ENCODE measurements at places on chromosomes 6 and 20.

DNA sequence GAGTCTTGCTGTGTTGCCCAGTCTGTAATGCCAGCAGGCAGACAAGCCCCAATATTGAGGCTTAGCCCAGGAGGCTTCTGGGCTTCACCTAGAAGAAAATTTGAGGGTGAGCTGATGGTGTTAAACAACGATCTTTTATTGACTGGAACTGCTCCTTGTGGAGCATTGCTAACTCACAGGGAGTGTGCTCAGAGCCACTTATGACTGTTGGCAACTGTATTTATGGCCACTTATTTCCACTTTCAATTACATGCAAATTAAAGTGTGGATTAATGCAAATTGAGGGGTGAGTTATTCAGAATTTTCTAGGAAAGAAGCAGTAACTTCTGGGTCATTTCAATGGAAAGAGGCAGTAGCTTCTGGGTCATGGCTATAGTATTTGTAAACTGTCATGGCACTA is 317.2 kb upstream of the FKBP1C start:
- no peak for DNase-seq

DNA sequence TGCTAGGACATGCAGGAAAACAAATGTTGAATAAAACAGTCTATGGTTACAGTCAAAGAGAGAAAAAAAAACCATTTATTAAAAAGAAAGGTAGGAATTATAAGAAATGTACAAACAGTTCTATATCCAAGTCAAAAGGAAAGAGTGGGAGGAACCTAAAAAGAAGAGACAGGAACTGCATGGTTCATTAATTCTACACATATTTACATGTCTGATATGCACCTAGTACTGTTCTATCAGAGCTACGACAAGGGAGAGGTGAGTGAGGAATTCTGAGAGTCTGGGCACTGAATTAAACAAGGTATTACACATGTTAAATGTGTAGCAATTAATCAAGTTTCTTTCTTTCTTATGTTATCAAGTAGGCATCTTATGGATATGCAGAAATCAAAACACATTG is 41.9 kb downstream of the SYCP2 start:
- DNase-seq, result no peak

GRCh38 chr6:170108456-170108855 is 182.4 kb downstream of the DLL1 start:
- no peak for DNase-seq

- DNase-seq, result no peak
Measured at GRCh38 chr20:53283011-53283410, 310.6 kb downstream of the ZNF217 start.

DNA sequence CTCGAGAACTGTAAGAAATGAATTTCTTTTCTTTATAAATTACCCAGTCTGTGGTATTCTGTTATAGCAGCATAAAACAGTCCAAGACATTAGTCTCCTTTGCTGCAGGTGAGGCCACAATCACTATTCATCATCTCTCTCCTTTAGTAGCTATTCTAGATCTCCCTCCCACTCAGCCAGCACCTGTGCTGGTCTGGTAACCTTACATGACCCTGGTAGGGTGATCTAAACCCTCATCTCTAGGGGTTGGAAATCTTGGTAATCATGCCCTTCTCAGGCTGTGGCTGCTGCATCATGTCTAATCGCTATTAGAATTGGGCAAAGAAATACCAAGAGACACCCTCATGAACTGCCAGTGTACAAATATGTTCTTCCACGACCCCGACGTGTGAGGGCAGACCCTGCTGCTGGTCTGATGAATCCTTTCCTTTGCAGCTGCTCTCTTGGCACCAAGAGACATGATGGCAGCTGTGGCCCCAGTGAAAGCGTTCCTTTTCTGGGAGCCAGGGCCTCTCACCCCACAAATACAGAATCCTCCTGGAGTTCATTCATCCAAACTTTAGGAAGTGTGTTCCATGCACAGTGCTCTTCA is 23.0 kb upstream of the IGF2R start:
- no peak for DNase-seq

DNA sequence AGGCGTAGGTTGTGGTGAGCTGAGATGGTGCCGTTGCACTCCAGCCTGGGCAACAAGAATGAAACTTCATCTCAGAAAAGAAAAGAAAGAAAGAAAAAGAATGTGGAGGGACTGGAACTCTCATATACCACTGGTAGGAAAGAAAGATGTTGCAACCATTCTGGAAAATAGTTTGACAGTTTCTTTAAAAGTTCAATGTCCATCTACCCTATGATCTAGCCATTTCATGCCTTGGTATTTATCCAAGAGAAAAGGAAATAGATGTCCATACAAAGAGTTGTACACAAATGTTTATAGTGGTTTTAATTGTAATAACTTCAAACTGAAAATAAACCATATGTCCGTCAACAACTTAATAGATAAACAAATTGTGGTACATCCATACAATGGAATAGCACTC is 190.1 kb upstream of the ZNF217 start:
- DNase-seq, result no peak

- DNase-seq, result no peak
Measured at GRCh38 chr20:13105864-13106457, 97.2 kb downstream of the SPTLC3 start.

DNA sequence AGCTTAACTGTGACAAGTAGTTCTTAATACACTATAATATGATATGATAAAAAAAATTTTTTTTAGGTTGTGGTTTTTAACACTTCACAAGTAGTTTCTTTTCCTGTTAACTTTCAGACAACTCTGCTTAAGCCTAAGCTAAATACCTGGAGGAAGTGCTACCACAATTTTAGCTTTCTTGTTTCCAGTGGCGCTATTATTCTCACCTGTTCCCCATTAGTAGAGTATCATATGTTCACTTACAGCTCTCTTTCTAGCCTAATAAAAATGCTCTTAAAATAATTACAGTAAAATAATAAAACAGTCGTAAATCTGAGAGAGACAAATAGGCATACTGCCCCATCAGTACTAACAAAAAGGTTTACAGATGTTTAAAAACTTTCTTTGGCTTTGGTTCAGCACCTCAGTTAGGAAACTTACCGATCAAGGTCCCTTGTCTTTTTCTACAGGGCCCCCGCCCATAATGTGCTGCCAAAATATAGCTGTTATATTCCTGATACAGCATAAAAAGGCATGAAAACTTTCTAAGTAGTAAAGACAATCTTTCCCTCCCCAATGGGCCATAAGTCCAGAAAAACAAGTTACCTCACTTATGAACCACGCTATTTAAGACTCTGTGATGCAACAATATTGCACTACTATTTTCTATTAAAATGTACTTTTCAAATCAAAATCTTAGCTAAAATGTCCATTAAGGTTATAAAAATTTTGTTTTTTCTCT is 57.9 kb downstream of the SESN1 start:
- no peak for DNase-seq

DNA sequence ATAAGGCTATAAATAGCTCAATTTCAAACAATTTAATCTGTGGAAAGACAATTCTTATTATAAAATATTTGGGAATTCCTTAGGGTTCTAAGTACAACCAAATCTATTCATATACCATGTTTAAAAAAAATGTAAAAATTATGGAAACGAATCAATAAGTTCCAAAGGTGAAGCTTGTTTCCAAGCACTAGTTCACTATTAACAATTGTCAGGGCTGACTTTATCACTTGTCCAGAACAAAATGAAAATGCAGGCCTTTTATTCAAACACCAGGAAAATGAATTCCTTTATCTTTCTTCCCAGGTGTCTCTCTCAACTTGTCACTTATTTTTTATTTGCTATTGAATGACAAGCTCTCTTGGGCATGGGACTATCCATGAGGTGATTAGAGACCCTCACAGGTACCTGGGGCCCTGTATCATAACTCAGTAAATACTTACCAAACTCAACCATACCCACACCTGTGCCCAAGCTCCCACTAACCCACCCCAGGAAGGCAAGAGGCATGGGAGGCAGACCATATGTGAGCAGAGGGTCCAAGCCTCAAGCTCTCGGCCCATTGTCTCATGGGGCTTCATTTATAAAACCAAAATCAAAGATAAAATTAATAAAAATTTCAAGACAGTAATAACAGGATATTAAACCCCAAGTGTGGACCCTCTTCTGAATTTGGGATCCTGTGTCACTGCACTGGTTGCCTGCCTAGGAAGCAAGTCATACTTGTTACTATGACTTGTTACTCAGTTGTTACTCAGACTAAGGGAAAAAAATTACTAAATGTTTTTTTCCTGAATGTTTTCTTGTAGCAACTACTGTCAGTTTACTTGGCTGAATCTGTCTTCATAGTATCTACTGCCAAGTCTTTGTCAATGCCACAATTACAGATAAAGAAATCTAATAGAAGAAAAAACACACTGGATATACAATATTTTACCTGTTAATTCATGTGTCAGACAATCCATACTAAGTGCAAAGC is 54.7 kb downstream of the PTPRK start:
- no peak for DNase-seq

DNA sequence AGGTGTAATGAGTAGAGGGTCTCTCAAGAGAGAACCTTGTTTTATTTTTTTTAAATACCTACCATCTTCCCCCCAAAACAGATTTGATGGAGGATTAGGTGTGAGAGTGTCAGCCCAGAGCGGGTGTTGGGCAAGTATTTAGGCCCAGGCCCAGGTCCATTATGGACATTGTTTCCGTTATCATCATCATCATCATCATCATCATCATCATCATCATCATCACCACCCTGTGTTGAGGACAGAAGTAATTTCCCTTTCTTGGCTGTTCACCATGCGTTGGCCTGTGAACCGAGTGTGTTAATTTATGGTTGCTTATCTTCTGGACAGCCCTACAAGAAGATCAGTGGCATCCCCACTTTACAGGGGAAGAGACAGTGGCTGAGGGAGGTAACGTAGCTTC is 28.6 kb downstream of the PSMF1 start:
- no peak for DNase-seq

- no peak for DNase-seq
Measured at GRCh38 chr6:24960991-24961475, 25.3 kb upstream of the RIPOR2 start.

GRCh38 chr6:163175301-163175700 is 239.2 kb upstream of the QKI start:
- no peak for DNase-seq

- DNase-seq, result no peak
Measured at GRCh38 chr20:35878113-35878625, 76.1 kb downstream of the SCAND1 start.

DNA sequence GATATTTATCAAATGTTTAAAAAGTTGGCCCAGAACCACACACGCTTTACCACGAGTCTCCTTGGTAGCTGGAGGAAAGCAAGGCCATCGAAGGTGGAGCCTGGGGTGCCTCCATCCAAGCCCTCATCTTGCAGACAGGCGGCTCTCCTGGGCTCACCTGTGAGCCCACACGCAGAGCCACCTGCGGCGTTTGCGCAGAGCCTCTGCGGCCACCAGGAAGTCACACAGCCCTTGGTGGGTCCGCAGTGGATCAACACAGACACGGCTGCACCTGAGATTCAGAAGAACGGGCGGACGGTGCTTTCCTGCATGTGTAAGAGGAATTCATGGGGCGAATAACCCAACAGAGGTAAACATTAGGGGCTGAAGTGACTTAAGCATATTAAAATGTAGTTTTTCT is 24.5 kb upstream of the SMOC2 start:
- no peak for DNase-seq

DNA sequence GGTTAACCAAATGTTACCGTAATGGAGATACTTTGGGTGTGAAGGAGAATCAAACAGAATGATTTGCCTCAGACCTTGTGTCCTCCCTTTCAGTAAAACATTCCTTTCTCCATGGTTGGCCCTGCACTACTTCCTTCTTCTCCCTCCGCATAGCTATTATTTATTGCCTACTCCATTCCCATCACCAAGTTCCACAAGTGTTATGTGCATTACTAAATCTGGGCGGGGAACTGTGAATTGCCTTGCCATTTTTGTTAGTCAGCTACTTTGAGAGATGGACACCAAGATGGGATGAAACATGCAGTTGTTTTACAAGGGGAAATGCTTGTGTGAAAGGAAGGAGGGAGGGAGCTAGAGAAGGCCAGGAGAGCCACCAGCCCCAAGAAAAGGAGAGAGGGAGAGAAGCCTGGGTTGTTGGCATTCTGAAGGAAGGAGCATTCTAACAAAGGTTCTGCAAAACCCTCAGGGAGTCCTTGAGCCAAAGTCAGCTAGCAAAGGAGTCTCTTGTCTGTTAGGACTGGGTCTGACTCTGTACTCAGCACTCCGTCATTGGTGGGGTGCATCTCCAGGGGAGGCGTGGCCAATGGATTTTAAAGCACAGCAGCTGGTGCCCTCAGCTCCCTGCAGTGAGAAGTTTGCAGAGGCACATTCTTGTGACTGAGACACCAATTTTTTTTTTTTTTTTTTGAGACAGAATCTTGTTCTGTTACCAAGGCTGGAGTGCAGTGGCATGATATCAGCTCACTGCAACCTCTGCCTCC is 83.6 kb upstream of the CHD6 start:
- no peak for DNase-seq

GRCh38 chr20:44344723-44345122 is 7.9 kb downstream of the R3HDML start:
- DNase-seq, result no peak

GRCh38 chr6:135372758-135373157 is 124.8 kb downstream of the AHI1 start:
- no peak for DNase-seq

GRCh38 chr6:56849896-56850295 is 105.0 kb upstream of the BEND6 start:
- no peak for DNase-seq

GRCh38 chr6:9428421-9429172 is 986.3 kb downstream of the TFAP2A start:
- no peak for DNase-seq

- no peak for DNase-seq
Measured at GRCh38 chr6:88493717-88494116, 327.6 kb upstream of the CNR1 start.

- no peak for DNase-seq
Measured at GRCh38 chr6:140372064-140372463, 997.6 kb upstream of the CITED2 start.

DNA sequence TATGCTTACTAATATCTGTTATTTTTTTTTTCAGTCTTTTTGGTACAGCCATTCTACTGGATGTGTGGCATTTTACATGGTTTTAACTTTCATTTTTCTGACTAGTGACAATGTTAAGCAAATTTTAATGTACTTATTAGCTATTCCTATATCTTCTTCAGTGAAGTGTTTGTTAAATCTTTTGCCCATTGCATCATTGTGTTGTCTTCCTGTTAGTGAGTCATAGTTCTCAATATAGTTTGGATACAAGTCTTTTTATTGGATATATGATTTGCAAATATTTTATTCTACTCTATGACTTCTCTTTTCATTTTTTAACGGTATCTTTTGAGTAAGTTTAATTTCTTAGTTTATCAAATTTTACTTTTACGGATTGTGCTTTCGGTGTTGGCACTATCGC is 519.4 kb downstream of the CDKAL1 start:
- DNase-seq, result no peak

DNA sequence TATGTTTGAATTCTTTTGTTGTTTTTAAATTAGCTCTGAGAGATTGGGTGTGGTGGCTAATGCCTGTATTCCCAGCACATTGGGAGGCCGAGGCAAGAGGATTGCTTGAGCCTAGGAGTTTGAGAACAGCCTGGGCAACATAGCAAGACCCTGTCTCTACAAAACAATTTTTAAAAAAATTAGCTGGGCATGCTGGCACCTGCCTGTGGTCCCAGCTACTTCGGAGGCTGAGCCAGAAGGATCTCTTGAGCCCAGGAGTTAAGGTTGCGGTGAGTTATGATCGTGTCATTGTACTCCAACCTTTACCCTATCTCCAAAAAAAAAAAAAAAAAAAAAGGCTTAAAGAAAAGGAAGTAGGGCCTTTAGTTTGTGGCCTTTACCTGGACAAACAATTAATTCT is 22.9 kb downstream of the DHX35 start:
- no peak for DNase-seq

GRCh38 chr6:42047790-42048405 is 2.4 kb upstream of the TAF8 start:
- no peak for DNase-seq

Measured in T-helper 2 cell (primary cell).